ENCODE measurements at places on chromosomes 7 and 10.
A peak's percentile ranks its signal among the peaks of the same experiment; 100 is the strongest.

GRCh38 chr10:16520900-16521299, 779 bp downstream of the C1QL3 start:
- peak; percentile 48 for DNase-seq

GRCh38 chr7:72538147-72538546, 126.0 kb upstream of the CALN1 start:
- no peak for DNase-seq

GRCh38 chr7:138665669-138666140, 35.5 kb downstream of the SVOPL start:
- no peak for DNase-seq

- no peak for DNase-seq
Observed at GRCh38 chr7:29976673-29977415, 12.8 kb downstream of the SCRN1 start.

DNA sequence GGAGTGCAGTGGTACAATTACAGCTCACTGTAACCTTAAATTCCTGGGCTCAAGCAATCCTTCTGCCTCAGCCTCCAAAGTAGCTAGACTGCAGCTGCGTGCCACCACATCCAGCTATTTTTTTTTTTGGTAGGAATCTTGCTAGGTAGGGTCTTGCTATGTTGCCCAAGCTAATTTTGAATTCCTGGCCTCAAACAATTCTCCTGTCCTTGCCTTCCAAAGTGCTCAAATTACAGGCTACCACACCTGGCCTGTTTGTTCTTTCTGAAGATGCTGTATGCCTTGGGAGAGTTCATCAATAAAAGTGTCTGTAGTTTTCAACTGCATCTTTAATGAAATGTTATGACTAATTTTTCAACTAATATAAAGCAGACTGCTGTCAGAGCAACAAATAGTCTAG, 452 bp downstream of the SAMD9 start:
- DNase-seq: no peak

DNA sequence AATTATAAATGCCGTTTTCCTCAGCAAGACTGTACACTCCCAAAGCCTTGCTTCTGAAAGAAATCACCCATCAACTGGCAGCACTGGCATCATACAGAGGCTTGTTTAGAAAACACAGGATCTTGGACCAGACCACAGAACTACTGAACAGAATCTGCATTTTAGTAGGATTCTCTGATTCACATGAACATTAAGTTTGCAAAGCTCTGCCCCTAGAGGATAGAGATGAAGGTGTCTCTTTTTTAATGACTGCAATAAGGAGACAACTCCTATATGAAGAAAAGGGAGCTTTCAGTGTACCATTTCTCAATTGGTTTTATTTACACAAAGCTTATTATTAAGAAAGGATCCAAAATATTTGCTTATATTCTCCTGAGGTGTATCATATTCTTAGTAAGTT, 172.7 kb downstream of the AGMO start:
- no peak for DNase-seq

DNA sequence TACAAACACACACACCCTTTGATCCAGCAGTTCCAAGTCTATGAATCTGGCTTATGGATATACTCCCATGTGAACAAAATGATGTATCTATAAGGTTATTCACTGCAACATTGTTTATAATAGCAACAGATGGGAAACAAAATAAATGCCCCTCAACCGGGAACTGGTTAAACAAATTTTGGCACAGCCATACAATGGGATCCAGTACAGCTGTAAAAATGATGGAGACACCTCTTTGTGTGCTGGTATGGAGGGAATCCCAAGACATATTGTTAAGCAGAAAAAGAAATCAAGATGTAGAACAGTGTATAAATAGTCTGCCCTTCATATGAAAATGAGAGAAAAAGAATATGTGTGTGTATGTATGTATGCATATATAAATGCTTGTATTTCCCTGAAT, 155.5 kb downstream of the SNX10 start:
- DNase-seq: no peak

GRCh38 chr10:97376413-97376812, 24.7 kb downstream of the RRP12 start:
- DNase-seq: no peak

- no peak for DNase-seq
Observed at GRCh38 chr7:27639851-27640250, 22.8 kb downstream of the HIBADH start.

- DNase-seq: no peak
Observed at GRCh38 chr10:124379609-124380193, 39.0 kb downstream of the OAT start.
